Immature natural killer cell (primary cell): ENCODE measurements at places on chromosomes 7 and 10. TPM values are rescaled to one million over a fixed set of nuclear protein-coding genes. Genes with fewer than 3 reads are reported as not detected.

GRCh38 chr7:7862393-7862792 is 106.2 kb upstream of the GLCCI1 start:
- no peaks in the 10 kb centered on the region for H3K36me3 ChIP-seq
- no peaks in the 10 kb centered on the region for H3K27me3 ChIP-seq
- H3K4me3 ChIP-seq, result no peak overlapping the region

GRCh38 chr10:107647462-107647861 is 483.0 kb upstream of the SORCS1 start:
- H3K27me3 ChIP-seq, result peaks cover 1% of the 10 kb centered on the region
- no peak overlapping the region for H3K27ac ChIP-seq
- DNase-seq, result no peak
- H3K4me3 ChIP-seq, result no peak overlapping the region
- H3K4me1 ChIP-seq, result no peaks in the 10 kb centered on the region

DNA sequence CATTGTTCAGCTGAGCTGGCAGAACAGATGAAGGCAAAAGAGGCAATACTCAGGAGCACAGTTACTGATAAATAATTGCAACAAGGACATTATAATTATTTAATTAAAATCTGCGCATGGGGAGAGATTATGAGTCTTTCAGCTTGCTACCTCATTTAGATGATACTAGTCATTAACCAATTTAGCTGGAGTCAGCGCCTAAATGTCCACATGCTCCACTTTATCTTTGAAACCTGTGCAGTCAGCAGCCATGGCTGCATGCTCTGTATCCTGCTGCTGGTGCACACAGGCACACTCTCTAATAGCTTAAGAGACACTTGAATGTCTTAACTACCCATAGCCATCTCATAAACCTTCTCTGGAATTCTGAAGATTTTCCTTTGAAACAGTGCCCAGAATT is 196.8 kb downstream of the PPP1R3A start:
- H3K27ac ChIP-seq, result no peak overlapping the region
- H3K36me3 ChIP-seq, result no peaks in the 10 kb centered on the region
- DNase-seq, result no peak
- H3K4me1 ChIP-seq, result no peaks in the 10 kb centered on the region
- H3K4me3 ChIP-seq, result no peak overlapping the region

DNA sequence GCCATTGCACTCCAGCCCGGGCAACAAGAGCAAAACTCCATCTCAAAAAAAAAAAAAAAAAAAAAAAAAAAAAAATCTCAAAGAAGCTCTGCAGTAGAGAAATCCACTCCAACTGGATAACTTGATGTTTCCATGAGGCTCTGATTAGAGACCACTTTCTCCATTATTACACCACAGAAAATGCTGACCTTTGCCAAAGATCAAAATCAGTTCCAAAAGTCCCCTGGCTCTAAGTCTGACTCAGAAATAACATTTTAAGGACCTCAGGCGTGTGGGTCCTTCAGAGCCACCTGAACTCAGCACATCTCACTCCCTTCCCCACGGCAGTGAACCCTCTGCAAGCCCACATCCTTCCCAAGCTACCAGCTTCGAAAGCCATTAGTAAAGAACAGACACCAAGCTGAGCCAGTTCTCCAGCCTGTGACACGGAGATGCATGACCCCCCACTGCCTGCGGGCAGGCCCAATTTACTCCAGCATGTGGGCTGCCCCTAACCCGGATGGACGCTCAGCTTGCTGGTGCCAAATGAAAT is 13.8 kb upstream of the TMEM120A start:
- H3K4me1 ChIP-seq, result peaks cover 33% of the 10 kb centered on the region
- peak overlapping the region; percentile 86 for H3K4me3 ChIP-seq
- peaks cover 3% of the 10 kb centered on the region for H3K27me3 ChIP-seq
- peak overlapping the region; percentile 78 for H3K27ac ChIP-seq

DNA sequence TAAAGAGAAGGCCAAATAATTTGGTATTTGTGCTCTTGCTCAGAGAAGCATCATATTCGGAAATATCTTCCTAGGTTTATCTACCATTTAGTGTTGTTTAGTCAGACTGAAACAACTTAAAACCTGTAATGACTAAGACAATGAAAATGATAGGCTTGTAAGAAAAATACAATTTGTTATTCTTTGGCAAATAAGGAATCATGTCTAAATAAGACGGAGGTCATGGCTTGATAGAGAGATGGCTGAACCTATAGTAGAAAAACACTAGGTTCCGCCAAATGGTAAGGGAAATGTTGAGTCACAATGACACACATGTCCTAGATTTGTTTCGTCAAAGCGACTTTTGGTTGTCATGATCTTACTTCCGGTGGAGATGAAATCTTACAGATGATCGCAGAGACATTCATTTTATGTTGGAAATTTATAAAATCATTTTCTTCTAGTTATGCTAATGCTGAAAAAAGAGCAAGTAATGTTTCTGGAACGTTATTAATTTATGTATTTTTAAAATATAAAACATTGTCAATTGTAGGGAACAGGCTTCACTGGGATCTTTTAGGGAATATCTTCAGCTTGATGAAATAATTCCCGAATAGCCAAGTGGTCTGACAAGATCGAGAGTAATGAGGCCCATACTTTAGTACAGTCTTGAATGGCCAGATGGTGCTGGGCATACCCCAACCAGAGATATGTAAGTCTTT is 1.0 kb downstream of the SRGN start:
- peaks cover 56% of the 10 kb centered on the region for H3K27me3 ChIP-seq
- peak overlapping the region; percentile 93 for H3K4me3 ChIP-seq
- H3K36me3 ChIP-seq, result peaks cover 11% of the 10 kb centered on the region

DNA sequence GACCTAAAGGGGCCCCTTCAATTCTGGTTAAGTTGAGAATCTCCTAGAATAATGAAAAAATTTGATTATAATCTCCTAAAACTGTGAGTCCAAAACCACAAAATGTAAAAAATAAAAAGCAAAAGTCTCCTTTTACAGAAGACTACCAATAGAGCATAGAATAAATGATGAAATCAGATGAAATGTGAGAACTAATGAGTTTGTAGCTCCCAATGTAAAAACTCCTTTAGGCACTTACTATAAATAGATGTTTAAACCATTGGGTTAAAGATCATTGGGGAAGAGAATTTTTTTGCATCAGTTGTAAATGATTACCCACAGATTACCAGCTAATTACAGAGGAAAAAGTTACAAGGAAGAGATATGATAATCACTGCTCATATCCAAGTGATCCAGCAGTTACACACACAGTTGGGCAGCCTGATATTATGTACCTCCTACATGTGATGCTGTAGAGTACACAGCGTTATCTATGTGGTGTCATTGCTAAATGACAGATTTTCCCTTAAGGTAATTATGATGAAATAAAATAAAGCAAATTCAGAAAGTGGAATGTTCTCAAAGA is 282.7 kb upstream of the SEMA3D start:
- H3K27me3 ChIP-seq, result no peaks in the 10 kb centered on the region
- no peak overlapping the region for H3K27ac ChIP-seq
- H3K36me3 ChIP-seq, result no peaks in the 10 kb centered on the region
- H3K4me3 ChIP-seq, result no peak overlapping the region
- H3K4me1 ChIP-seq, result peaks cover 2% of the 10 kb centered on the region

GRCh38 chr7:150753826-150754603 is 16.8 kb downstream of the GIMAP5 start:
- peaks cover 6% of the 10 kb centered on the region for H3K27me3 ChIP-seq
- H3K27ac ChIP-seq, result peak overlapping the region; percentile 89
- peaks cover 79% of the 10 kb centered on the region for H3K4me1 ChIP-seq

DNA sequence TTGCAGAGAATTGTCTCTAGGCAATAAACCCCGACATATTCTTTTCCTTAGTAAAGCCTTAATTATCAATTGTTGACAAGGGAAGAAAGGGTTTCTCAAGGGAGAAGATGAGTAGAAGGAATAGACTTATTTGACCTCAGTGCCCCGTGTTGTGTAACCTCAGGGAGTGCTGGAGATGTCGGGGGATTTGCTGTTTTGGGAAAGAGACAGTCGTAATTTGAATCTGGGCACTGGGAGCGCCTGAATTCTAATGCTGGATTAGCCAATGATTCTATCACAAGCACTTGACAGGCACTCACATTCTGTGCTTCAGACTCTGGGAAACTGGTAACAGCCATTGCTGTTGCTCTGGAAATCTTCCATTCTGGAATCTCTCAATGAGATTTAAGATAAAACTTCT is 13.8 kb upstream of the LMOD2 start:
- no peaks in the 10 kb centered on the region for H3K4me1 ChIP-seq
- peaks cover 6% of the 10 kb centered on the region for H3K27me3 ChIP-seq
- H3K27ac ChIP-seq, result no peak overlapping the region
- DNase-seq, result no peak
- H3K4me3 ChIP-seq, result no peak overlapping the region
- no peaks in the 10 kb centered on the region for H3K36me3 ChIP-seq

DNA sequence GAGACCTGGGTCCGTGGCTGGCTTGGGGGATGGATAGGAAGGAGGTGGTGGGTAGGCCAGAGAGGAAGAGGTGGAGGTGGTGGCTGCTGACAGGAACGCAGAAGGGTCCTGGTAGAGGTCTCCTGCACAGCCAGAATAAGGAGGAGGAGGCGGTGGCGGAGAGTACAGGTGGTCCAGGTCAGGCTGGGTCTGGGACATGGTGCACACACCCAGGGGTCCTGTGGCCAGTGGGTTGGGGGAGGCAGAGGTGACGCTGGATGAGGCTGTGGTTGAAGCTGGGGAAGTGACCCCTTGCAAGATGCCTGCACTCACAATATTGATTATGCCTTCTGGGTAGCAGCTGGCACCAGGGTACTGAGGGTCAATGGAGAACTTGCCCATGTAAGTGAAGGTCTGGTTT is 2.2 kb downstream of the EGR2 start:
- peak overlapping the region; percentile 100 for H3K4me3 ChIP-seq
- no peak overlapping the region for H3K27ac ChIP-seq
- H3K4me1 ChIP-seq, result peaks cover 85% of the 10 kb centered on the region
- no peaks in the 10 kb centered on the region for H3K36me3 ChIP-seq

- H3K4me1 ChIP-seq, result no peaks in the 10 kb centered on the region
- DNase-seq, result no peak
- H3K27me3 ChIP-seq, result no peaks in the 10 kb centered on the region
- H3K36me3 ChIP-seq, result no peaks in the 10 kb centered on the region
These were observed 299.9 kb upstream of the ZMIZ1 start for GRCh38 chr10:78768876-78769275.

DNA sequence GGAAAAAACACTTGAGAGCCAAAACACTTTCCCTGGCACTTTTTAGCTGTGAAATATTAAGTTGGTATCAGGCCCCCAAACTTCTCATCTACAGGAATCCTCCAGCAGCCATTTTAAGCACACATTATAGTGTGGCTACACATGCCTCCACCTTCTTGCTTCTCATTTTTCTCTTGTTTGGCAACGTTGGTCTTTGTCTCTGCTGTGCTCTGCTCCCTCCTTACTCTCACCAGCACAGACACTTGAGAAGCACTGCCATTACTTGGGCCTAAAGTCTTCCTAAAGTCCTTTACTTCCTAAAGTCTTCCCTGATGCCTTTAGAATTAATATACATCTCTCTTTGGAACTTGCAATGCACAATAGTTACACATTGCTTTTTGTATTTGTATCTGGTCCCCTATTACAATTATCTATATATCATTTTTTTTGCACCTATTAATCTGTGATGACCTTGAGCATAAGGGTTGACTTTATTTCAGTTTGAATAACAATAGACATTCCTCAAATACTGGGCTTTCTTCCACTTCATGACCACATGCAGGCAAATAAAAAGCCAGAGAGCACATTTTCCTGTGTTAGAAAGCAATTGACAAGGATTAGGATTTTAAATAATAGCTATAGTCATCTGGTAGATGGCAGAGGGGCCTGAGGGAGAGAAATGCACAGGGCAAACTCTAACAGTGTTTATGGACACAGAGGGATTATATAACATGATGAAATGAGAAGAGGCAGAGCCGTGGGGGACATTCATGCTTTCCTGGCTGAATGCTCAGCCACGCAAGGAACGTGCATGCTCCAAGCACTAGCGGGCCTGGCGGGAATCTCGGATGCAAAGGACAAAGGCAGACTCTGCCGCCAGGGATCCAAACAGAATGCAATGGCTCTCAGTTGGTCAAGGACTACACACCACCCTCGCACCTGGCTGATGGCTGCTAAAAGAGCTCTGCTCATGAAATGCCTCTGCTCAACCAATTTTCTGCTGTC is 99.3 kb downstream of the CDC14C start:
- no peaks in the 10 kb centered on the region for H3K27me3 ChIP-seq
- no peaks in the 10 kb centered on the region for H3K4me1 ChIP-seq
- no peak for DNase-seq
- H3K36me3 ChIP-seq, result no peaks in the 10 kb centered on the region
- no peak overlapping the region for H3K27ac ChIP-seq

- peaks cover 39% of the 10 kb centered on the region for H3K36me3 ChIP-seq
- H3K4me1 ChIP-seq, result peaks cover 64% of the 10 kb centered on the region
- peaks cover 38% of the 10 kb centered on the region for H3K27me3 ChIP-seq
- no peak overlapping the region for H3K4me3 ChIP-seq
These were observed 272.7 kb downstream of the CELF2 start for GRCh38 chr10:11290156-11290890.

DNA sequence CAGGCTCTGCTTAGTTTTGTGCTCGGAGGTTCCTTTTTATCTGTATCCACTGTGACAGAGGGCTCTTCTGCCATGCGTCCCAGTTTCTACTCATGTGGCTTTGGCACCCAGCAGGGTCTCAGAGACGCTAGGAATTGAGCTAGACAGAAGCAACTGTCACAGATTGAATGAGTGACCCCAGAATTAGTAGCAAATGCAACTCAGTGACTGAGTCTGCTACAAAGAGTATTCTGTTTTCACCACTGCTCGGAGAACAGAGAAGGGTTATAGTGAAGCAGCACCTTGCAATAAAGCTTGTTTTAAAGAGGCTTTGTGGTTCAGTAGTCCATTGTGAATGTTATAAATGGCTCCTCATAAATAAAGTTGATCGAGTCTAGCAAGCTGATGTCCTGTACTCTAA is 113.2 kb downstream of the DNAH11 start:
- H3K36me3 ChIP-seq, result no peaks in the 10 kb centered on the region
- DNase-seq, result no peak
- no peak overlapping the region for H3K27ac ChIP-seq
- no peaks in the 10 kb centered on the region for H3K4me1 ChIP-seq

GRCh38 chr10:26475386-26475785 is 37.2 kb downstream of the APBB1IP start:
- DNase-seq, result no peak
- peak overlapping the region; percentile 13 for H3K4me3 ChIP-seq
- H3K27ac ChIP-seq, result peak overlapping the region; percentile 86
- peaks cover 85% of the 10 kb centered on the region for H3K4me1 ChIP-seq
- peaks cover 19% of the 10 kb centered on the region for H3K36me3 ChIP-seq

GRCh38 chr7:54260941-54261371 is 281.2 kb upstream of the VSTM2A start:
- no peak overlapping the region for H3K4me3 ChIP-seq
- H3K27me3 ChIP-seq, result peaks cover 1% of the 10 kb centered on the region
- no peaks in the 10 kb centered on the region for H3K4me1 ChIP-seq
- H3K27ac ChIP-seq, result no peak overlapping the region
- DNase-seq, result no peak

Gene HOGA1
- not detected for polyA plus RNA-seq

Gene PIP
- polyA plus RNA-seq, result not detected

Gene ICA1
- 3.8 TPM for polyA plus RNA-seq

Gene ZDHHC4
- 135 TPM for polyA plus RNA-seq

Gene CCNY
- polyA plus RNA-seq, result 12.4 TPM

Gene GATAD1
- 12.2 TPM for polyA plus RNA-seq

Gene CYP2C19
- polyA plus RNA-seq, result not detected
